GM12891 (cell line): ENCODE measurements at places on chromosomes 2 and 18.
A peak's percentile ranks its signal among the peaks of the same experiment; 100 is the strongest.

- DNase-seq = no peak
Measured at GRCh38 chr2:230582851-230583283, 129.8 kb upstream of the CAB39 start.

DNA sequence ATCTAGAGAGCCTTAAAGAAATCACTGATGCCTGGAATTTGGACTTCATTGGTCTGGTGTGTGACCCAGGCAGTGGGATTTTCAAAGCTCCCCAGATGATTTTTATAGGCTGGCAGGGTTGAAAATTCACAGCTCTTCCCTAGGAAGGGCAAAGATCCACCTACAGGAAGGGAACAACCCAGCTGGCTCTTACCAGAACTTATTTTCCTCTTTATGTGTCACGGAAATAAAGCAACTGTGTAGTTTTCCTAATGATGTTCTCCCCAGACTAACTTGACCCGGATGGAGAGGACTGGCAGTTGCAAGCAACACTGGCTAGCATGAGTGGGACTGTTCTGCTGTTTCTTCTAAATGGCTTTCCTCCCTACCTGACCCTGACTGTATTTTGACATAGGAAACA, 235.6 kb downstream of the ALPK2 start:
- no peak for DNase-seq

GRCh38 chr2:128746356-128746755, 427.7 kb upstream of the HS6ST1 start:
- DNase-seq = no peak

DNA sequence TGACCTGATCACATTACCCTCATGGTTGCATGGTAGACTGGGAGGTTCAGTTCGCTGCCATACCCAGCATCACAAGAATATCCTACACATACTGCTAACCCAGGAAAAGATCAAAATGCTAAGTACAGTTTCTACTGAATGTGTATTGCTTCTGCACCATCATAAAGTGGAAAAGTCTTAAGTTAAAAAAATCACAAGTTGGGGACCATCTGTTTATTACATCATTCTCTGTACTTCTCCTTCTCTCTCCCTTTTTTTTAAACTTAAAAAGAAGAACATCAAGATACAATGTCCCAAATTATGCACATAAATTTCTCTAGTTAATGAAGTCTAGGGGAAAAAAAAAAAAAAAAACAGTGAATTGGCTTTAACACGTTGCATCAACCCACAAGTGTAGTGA, 43.3 kb downstream of the NBAS start:
- DNase-seq = no peak

DNA sequence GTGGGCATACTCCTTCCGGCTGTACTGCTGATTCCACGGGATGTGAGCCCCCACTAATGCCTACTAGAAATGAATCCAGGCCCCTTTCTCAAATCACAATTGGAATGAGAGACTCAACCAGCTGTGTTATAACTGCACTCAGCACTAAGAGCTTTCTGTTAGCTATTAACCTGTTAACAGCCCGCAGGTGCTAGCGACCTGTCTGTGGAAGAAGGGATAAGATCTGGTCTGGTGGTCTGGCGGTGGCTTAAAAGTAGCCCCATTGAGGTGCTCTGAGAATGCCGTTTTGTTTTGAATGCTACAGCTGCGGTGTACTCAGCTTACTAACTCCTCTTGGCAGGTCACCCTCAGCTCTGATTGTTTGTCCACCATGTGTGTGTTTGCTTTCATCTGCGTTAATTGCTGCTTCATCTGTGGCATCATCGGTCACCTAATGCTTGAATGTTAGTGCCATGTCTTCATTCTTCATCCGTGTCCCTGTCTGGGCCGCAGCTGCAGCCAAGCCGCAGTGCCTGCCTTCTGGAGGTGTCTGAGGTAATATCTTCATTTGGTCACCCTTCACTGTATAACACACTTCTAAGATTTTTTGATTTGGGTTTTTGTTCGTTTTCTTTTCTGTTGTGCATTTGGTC, 16.3 kb downstream of the RAB12 start:
- no peak for DNase-seq

DNA sequence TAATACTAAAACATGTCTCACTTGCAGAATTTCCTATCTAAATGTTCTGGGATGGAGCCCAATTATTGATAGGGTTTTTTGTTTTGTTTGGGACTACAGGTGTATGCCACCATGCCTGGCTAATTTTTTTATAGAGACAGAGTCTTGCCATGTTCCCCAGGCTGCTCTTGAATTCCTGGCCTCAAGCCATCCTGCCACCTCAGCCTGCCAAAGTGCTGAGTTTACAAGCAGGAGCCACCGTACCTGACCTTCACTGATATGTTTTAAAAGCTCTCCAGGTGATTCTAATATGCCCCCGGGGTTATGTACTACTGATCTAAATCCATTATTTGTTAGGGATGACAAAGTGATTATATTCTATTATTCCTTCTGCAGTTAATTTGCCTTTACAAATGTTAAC, 2.2 kb downstream of the ELAC1 start:
- no peak for DNase-seq

DNA sequence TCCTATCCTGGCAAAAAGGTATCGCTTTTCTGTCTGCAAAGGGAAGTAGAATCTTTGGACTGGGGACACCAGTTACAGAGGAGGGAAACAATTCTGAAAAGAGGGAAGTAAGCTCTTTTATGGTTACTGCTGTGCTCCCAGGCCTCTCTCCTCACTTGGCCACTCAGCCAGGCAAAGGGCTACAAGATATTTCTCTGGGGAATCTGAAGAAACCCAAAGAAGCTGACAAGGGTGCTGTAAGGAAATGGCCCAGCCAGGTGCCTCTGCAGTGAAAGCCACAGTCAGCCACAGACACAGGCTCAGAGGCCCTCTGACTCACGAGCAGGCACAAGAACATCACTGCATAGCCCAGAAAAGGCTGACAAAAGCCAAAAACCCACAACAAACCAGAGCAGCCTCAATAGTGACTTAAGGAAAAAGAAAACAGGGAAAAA, 5.8 kb downstream of the HDLBP start:
- DNase-seq = no peak

- no peak for DNase-seq
Measured at GRCh38 chr2:127139766-127140165, 32.8 kb upstream of the BIN1 start.

GRCh38 chr2:239439754-239440315, 39.0 kb upstream of the HDAC4 start:
- no peak for DNase-seq

DNA sequence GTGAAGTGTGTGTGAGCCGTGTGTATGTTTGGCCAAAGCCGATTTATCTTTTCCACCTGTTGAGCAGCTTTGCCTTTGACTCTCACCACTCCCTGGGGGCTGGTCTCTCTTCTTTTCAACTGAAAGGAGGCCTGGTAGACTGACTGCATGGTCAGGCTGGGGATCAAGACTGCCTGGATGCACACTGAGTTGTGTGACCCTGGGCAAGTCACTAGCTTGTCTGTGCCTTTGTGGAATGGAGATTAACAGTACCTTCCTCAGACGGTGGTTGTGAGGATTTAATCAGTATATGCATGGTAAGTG, 85.5 kb downstream of the TANC1 start:
- DNase-seq = no peak

DNA sequence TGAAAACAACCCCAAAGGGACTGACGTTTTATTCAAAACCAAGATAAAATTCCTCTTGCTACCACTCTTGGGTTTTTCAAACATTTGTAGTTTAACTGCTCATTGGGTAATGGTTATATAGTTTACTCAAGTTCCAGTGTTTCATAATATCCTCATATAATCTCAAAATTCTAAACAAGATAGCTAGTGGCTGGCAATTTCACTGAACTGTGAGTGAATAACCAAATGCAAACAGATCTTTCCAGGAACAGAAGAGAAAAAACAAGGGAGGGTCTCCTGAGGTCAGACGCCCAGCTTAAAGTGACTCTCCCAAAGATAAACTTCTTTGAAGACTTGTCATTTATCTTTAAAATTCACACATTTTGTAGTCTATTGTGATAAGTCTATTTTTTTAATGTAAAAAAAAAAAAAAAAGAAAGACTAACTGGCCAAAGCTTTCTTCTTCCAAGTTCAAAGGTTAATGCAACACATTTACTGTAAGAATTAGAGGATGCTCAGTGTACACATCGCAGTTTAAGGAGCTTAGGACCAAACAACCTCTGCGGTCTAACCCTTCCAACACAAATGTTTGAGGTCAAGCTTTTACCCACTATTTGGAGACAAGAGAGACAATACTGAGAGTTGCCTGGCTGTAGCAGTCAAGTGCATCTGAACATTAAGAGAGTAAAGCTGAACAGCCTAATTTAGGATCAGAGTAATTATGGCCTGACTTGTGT, 26.6 kb downstream of the LPIN2 start:
- DNase-seq = no peak

GRCh38 chr2:216404010-216404618, 8.2 kb upstream of the SMARCAL1 start:
- DNase-seq = peak; percentile 22

DNA sequence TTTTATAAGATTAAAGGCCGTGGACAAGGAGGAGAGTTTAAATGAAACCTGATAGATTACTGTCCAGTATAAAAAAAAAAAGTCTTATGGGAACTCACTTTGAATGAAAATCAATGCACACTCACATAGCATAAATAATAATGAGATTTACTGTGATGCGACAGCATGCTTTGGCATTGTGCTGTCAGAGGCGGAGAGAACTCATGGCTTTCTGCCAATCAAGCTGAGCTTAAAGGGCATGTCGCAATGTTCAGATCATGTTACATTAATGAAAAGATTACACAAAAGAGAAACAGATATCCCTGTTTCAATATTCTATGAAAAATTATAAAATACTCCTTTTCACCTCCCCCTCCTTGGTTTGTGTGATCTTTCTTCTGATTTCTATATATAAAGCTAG, 310.8 kb downstream of the ERBB4 start:
- DNase-seq = no peak

GRCh38 chr2:120226316-120226715, 3.1 kb upstream of the TMEM185B start:
- DNase-seq = no peak

DNA sequence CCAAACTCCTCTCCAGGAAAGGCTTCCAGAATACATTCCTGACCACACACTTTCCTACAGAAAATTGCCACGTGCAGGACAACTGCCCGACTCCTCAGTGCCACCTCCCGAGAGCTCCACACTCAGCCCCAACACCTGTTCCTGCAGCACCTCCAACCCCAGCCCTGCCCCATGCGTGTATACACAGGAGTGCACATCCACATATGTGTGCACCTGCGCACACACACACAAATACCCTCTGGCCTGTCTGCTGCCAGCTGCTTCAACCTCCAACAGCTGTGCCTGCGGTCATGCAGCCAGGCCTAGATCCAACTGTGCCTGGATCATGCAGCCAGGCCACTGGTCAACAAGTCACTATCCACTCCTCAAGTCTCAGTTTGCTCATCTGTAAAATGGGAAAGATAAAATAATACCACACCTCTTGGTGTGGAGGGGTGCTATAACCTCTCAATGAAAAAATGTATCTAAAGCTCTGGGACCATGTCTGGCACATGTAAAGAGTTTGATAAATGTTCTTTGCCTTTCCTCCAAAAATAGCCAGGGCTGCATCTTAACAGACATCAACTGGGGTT, 152.1 kb upstream of the ID2 start:
- no peak for DNase-seq

- no peak for DNase-seq
Measured at GRCh38 chr2:216319771-216320170, 52.5 kb downstream of the MARCHF4 start.

GRCh38 chr2:227153307-227153706, 10.7 kb downstream of the COL4A4 start:
- DNase-seq = no peak

DNA sequence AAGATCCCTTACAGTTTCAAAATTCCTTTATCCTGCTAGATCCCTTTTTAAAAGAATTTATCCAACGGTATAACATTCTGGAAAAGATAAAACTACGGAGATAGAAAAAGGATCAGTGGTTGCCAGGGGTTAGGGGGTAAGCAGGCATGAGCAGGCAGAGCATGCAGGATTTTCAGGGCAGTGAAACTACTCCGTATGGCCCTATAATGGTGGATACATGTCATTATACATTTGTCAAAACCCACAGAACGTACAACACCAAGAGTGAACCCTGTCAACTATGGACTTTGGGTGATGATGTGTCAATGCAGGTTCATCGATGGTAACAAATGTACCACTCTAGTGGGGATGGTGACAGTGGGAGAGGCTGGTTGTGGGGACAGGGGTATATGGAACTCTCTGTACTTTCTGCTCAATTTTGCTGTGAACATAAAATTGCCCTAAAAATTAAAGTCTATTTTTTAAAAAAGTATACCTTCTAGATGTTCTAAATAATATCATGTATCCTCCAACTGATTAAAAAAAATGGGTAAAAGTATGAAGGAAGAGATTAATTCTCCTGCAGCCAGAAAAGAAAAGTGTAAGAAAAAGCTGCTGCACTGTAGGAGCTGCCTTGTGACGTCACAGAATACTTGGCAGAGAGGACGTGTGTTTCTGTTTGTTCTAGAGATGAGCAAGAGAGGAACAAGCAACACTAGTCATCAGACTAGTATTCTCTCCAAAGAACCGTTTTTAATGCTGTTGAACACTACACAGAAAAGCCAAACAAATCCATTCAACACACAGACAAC, 23.6 kb downstream of the ANKRD44 start:
- DNase-seq = no peak

- no peak for DNase-seq
Measured at GRCh38 chr18:6211174-6211504, 203.6 kb downstream of the L3MBTL4 start.

- DNase-seq = no peak
Measured at GRCh38 chr2:100766806-100767205, 53.1 kb upstream of the NPAS2 start.

- peak; percentile 60 for DNase-seq
Measured at GRCh38 chr2:235746257-235746934, 252.6 kb downstream of the AGAP1 start.

- DNase-seq = no peak
Measured at GRCh38 chr2:65345631-65346030, 86.8 kb downstream of the SPRED2 start.

DNA sequence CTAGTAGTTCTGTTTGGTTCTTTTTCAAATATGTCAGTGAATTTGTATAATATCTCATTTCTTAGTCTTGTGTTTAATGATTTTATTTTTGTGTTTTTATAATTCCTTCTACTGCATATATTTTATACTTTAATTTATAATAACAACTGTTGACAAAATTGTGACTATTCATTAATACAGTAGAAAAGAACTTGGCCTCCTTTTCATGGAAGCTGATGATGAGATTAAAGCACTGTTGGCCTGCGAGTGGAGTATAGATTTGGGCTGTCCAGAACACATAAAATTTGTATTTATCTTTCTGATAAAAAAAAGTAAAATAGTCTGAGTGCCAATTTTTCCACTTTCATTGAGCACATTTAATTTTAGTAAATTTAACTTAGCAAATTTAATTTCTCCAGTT, 12.1 kb downstream of the CFLAR start:
- no peak for DNase-seq

- DNase-seq = no peak
Measured at GRCh38 chr2:196105951-196106350, 37.3 kb upstream of the DNAH7 start.

DNA sequence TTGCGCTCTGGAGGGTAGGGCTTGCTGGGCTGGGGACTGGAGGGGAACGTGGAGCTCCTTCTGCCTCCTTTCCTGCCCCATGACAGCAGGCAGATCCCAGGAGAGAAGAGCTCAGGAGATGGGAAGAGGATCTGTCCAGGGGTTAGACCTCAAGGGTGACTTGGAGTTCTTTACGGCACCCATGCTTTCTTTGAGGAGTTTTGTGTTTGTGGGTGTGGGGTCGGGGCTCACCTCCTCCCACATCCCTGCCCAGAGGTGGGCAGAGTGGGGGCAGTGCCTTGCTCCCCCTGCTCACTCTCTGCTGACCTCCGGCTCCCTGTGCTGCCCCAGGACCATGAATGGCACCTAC, 4.3 kb downstream of the GPR35 start:
- DNase-seq = no peak
